NCI-H187 (cell line): ENCODE measurements at places on chromosomes 3 and 15.

- no peak for DNase-seq
Observed at GRCh38 chr15:57567891-57568290, 23.8 kb upstream of the MYZAP start.

DNA sequence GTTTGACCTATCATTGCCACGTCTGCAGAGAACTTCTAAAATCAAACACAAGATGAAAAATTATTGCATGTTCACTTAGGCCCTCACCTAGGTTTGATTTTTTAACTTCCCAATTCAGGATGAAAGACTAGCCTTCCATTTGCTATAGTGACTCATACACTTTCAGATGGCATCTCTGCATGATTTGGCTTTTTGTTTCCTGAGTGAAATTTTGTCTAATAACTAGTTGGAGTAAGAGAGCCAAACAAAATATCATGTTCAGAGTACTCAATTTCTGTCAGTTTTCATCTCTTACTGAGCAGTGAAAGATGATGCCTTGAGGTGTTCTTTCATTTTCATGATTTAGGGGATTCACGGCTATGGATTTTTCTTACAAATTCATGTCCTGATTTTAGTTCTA, 122.9 kb downstream of the NSUN3 start:
- no peak for DNase-seq

DNA sequence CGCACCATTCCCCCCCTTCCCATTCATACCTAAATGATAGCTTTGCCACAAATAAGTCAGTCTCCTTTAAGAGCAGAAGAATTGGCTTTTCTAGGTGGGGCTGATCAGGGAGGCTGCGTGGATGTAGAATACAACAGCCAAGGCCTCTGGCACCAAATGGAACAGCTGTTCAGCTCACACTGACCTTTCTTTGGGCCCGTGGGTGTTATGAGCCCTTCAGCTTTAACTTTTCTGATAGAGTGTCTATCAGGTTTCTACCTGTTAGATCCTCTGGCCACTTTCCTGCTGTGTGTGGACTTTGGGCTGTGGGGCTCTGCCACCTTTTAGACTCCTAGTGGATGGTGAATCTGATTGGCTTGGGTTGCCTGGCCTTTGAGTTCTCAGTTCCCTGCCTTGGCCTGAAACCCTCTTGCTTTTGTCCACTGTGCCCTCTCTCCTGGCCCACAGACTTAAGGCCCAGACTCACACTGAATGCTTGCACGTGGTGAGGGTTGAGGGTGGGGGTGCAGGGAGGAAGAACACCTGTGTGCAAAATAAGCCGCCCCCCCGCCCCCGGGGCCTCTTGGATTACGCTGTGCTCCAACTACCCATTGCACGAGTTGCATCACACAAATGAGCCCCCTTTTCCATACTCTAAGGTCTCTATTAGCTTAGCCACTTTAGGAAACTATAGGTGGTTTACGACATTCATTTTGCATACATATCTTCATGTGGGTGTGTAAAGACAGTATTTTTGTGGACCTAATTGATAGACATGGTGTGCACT, 1.3 kb upstream of the RFX7 start:
- no peak for DNase-seq

GRCh38 chr3:74390121-74390877, 224.2 kb downstream of the CNTN3 start:
- no peak for DNase-seq

- no peak for DNase-seq
Observed at GRCh38 chr3:21562243-21562642, 188.8 kb downstream of the ZNF385D start.
